Fibroblast of skin of scalp (primary cell): ENCODE measurements at places on chromosomes 12 and 14.
A peak's percentile ranks its signal among the peaks of the same experiment; 100 is the strongest.

- no peak for DNase-seq
Observed at GRCh38 chr12:9615420-9616136, 7.9 kb upstream of the KLRB1 start.

DNA sequence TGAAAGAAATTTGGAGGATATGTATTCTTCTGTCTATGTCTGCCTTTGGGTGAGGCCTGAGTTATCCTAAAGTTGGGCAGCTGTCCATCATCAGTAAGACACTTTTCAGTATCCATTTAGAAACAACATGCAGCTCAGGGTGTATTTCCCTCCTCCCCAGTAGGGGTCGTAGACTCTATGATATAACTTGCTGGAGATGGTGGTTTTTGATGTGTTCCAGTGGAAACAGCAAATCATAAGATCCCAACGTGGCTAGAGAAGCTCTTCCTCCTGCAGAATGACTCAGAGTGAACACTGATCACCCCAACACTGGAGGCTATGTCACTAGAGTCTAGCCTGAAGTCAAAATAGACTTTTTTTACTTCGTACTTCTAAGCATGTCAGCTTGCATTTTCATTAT lies 331.6 kb upstream of the STXBP6 start:
- DNase-seq, result no peak

DNA sequence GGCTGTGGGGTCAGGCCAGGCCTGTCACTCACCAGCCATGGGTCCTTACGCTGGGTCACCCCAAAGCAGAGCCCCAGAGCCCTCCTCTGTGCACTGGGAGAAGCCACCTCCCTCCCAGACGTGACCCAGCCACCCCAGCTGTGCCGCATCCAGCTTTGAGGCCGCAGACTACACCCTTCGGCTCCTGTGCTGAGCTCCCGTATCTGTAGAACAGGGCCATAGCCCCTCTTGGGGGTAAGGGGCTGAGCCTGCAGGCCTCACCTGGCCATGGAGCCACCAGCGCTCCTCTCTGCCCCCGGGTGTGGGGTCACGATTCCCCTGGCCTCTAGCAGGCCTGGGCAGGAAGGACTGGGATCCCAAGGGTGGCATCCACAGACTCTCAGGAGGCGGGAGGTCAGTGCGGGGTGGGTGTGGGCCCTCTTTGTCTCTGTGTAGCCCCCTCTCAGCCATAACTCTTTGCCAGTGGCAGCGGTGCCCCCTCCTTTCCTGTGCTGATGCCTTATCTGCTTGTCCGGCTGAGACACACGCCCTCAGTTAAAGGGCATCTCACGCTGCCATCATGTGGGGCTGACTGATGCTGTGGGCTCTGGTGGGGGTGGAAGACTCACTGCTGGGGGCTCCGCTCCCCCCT lies 16.3 kb downstream of the ASPG start:
- no peak for DNase-seq

DNA sequence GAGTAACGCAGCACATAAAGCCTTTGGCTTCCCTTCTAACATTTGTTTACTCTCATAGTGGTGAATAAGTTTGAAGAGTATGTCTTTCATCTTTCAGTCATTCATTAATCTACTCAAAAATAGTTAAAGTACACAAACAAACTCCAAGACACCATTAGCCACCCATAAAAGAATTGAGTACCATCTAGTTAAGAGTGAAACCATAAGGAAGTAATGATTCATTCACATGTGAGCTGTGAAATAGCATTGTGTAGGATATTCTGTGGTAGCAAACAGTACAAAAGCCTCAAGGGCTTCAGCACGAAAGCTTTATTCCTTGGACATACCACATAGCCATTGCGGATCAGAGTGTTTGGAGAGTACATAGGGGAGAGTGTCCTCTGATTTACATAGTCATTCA lies 13.9 kb downstream of the SYT1 start:
- DNase-seq, result no peak

DNA sequence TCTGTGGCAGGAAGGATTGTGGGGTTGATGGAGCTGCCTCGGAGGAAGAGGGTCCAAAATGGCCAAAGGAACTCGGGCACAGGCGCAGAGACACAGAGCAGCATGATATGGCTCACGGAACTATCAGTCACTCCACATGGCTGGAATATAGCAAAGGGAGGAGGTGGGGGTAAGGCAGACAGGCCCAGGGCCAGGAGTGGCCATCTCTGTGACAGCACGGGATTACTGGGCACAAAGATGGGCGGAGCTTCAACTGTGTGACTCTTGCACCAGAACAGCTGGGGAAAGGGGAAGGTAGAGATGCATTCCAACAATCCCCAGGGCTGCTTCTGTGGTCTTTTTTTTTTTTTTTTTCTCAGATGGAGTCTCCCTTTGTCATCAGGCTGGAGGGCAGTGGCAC lies 24.8 kb upstream of the EML1 start:
- DNase-seq, result peak; percentile 82

GRCh38 chr14:100369019-100369418 lies 45.9 kb downstream of the SLC25A47 start:
- DNase-seq, result no peak

GRCh38 chr14:100290607-100291304 lies 15.5 kb downstream of the SLC25A29 start:
- no peak for DNase-seq

DNA sequence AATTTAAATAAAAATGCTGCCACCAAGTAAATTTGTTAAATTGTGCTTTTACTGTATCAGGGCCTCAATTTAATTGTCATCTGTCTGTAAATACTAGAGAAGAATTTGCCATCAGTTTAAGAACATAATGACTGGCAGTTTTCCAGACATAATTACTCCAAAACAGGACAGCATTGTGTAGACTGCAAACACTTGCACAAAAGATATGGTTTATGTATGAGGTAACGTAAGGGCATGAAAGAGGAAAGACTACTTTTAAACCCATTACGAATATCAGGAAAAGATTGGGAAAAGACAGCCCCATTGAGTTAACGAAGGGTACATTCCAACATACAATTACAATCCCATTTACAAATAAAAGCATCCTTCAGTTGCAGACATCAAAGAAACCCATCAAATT lies 59.8 kb upstream of the KRR1 start:
- no peak for DNase-seq

DNA sequence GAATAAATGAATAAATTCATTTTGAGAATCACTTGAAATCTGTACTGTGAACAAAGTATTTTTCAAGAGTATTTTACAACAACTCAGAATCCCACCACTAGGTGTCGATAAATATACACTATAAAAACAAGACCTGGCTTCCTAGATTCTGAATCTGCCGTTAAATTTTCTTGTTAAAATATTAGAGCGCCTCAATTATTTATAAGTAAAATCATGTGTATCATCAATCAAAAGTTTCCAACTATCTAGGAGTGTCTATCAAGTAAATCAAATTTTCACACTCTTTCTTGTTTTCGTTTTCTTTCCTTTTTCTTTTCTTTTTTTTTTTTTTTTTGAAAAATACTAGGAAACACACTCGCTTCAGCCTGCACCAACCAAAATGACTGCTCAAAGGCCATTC lies 179.2 kb upstream of the DCN start:
- peak; percentile 49 for DNase-seq
